ENCODE measurements at places on chromosomes 7 and 10. TPM values are rescaled to one million over a fixed set of nuclear protein-coding genes. Genes with fewer than 3 reads are reported as not detected.

Gene PPP1R17
- total RNA-seq = not detected

GRCh38 chr10:113292086-113292485 lies 260.8 kb upstream of the HABP2 start:
- H3K4me3 ChIP-seq = no peak overlapping the region
- DNase-seq = no peak
- H3K36me3 ChIP-seq = no peaks in the 10 kb centered on the region
- peaks cover 7% of the 10 kb centered on the region for H3K27me3 ChIP-seq

DNA sequence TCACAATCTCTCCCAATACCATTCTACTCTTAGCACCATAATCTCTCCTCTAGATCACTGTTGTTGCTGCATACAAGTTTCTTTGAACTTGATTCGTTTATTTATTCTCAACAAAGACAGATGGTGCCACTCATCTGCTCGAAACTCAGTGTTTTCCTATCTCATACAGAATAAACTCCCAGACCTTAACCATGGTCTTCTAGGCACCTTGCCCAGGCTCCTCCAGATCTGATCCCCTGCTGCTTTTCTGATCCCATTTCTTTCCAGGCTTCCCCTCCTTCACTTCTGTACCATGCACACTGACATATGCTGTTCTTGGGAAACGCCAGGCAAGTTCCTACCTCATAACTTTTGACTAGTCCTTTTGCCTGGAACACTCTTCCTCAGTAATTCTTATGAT lies 645.7 kb downstream of the DNAJB9 start:
- DNase-seq = no peak
- H3K36me3 ChIP-seq = no peaks in the 10 kb centered on the region
- H3K27ac ChIP-seq = no peak overlapping the region
- H3K4me3 ChIP-seq = no peak overlapping the region
- no peaks in the 10 kb centered on the region for H3K4me1 ChIP-seq
- no peaks in the 10 kb centered on the region for H3K27me3 ChIP-seq

DNA sequence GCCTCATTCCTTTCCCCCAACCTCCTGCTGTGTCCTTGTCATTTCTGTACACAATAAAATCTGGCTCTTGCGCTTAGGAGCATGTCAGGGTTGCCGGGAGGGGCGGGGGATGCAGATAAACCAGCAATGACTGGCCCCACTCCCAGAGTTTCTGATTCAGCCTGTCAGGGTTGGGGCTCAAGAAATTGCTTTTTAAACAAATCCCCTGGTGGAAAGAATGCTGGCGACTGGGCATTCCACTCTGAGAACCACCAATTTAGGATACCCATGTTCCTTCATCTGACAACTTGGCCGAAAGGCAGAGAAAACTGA lies 376.4 kb downstream of the TCERG1L start:
- no peak for DNase-seq
- no peaks in the 10 kb centered on the region for H3K27me3 ChIP-seq
- H3K36me3 ChIP-seq = no peaks in the 10 kb centered on the region
- H3K4me3 ChIP-seq = no peak overlapping the region
- no peak overlapping the region for H3K27ac ChIP-seq
- no peaks in the 10 kb centered on the region for H3K4me1 ChIP-seq

GRCh38 chr10:107473225-107473624 lies 308.7 kb upstream of the SORCS1 start:
- H3K4me3 ChIP-seq = no peak overlapping the region
- H3K4me1 ChIP-seq = no peaks in the 10 kb centered on the region
- H3K27me3 ChIP-seq = no peaks in the 10 kb centered on the region
- no peaks in the 10 kb centered on the region for H3K36me3 ChIP-seq
- no peak overlapping the region for H3K27ac ChIP-seq

DNA sequence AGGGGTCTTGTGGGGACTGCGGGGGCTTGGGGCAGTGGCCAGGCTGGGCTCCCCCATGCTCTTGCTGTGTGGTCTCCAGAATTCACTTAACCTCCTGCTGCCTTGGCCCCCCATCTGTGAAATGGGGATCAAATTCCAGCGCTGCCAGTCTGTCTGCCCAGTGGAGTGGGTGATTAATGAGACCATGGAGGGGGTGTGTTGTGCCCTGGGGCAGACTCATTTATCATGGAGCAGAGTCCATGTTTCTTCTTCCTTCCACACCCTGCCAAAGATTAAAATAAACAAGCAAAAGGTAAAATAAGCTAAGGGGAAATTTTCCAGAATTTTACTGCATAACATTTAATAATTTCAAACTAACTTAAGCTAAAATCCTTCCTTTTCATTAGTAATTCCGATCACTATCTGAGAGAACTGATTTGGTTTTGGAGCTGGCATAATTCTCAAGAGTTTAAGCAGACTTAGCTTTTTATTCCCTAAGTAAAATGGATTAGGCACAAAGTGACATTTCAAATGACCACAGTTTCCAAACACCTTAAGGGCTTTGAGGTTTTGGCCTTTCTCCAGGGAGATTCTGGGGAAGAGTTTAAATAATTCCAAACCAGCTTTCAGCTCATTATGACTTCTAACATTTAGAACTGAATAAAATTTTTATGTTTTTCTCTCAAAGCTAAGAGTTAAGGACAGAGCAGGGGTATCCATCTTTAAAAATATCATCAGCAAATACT lies 211.9 kb downstream of the CXCL12 start:
- no peak overlapping the region for H3K27ac ChIP-seq
- DNase-seq = no peak
- H3K27me3 ChIP-seq = no peaks in the 10 kb centered on the region
- no peak overlapping the region for H3K4me3 ChIP-seq
- no peaks in the 10 kb centered on the region for H3K4me1 ChIP-seq
- H3K36me3 ChIP-seq = no peaks in the 10 kb centered on the region

Measured in activated CD8-positive, alpha-beta T cell treated with anti-CD3 and anti-CD28 coated beads, Interleukin-2, amount 10 ng/mL, durations not matched to agents 7 days and 5 days (primary cell).